ENCODE measurements at places on chromosomes 11 and 22. TPM values are rescaled to one million over a fixed set of nuclear protein-coding genes. Genes with fewer than 3 reads are reported as not detected.

Gene SHANK2
- total RNA-seq: not detected

Gene CDKN1C
- 2.9 TPM for total RNA-seq

Gene TST
- 6.1 TPM for total RNA-seq

Gene KRTAP5-9
- total RNA-seq: not detected

Gene PTDSS2
- 27.6 TPM for total RNA-seq

Gene ANGPTL5
- not detected for total RNA-seq

Gene LYVE1
- total RNA-seq: not detected

Gene OR5F1
- not detected for total RNA-seq

Gene CALCB
- 1.00 TPM for total RNA-seq

Gene DNAJB7
- total RNA-seq: not detected

Gene MIAT
- 190 TPM for total RNA-seq

Gene CD248
- total RNA-seq: 85.5 TPM

Gene GGT1
- 25.4 TPM for total RNA-seq

Gene KCTD14
- not detected for total RNA-seq

Gene ALX4
- total RNA-seq: not detected

Gene PNPLA5
- not detected for total RNA-seq
